Stimulated activated CD4-positive, alpha-beta T cell treated with anti-CD3 and anti-CD28 coated beads, Interleukin-1b, Interleukin-23, amount 100 ng/mL, for 24 hours (primary cell): ENCODE measurements at places on chromosomes 4 and X.

- DNase-seq, result no peak
These were observed 15.9 kb downstream of the ADD1 start for GRCh38 chr4:2859514-2859913.

DNA sequence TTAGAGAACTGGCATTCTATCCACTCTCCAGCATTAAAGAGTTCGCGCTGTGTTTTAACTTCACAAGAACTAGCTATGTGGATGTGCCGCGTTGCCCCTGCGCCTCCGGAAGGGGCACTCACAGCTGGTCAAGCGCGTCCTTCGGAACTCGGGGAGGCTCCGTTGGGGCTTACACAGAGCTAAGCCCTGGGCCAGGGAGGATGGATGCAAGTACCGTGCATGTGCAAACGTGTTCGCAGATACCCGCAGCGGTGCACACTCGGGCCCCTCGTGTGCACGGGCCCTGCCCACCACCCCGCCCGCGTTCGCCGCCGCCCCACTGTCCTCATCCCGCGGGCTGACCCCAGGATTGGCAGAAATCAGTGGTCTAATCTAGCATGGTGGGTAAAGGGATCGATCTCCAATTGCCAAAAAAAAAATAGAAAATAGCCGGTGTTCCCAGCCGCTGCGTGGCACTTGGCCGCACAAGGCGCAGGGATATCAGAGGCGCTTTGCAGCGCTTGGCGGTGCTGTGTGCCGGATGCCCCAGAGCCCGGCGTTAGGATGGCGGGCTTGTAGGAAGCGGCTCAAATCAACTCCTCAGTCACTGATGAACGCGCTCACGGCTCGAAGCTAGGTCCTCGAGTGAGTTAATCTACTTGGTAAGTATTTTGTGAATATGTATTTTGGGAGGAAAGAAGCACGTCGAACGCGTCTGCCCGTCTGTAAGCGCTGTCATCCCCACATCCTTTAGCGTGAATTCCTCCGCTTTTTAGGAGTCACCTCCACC is 989 bp upstream of the PCDH10 start:
- no peak for DNase-seq

DNA sequence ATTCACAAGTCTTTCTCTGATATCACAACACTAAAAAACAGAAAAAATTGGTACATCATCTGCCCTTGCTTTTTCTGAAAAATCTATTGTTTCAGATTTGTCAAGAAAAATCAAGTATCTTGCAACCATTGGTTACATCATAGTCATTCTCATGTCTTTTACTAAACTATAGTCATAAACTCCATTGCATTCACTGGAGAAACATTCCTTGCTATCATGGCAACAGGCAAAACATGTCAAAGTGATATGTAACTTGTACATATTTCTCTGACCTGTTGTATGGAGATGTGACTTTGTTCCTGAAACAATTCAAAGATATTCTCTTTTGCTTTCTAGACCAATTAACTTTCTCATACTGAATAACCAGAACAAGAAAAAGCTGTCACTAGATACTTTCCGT is 121.9 kb upstream of the ANK2 start:
- DNase-seq, result no peak

GRCh38 chr4:107757283-107757682 is 37.2 kb upstream of the PAPSS1 start:
- DNase-seq, result no peak

- DNase-seq, result peak; percentile 69
These were observed 720 bp downstream of the RPL10 start for GRCh38 chrX:154398668-154399526.

GRCh38 chr4:3317656-3318211 is 24.9 kb downstream of the RGS12 start:
- no peak for DNase-seq

GRCh38 chr4:158333820-158334219 is 123.5 kb downstream of the TMEM144 start:
- DNase-seq, result no peak

GRCh38 chr4:150104404-150105027 is 26.3 kb downstream of the DCLK2 start:
- no peak for DNase-seq

- DNase-seq, result peak; percentile 64
These were observed 57.9 kb downstream of the CLDN22 start for GRCh38 chr4:183261953-183262775.

DNA sequence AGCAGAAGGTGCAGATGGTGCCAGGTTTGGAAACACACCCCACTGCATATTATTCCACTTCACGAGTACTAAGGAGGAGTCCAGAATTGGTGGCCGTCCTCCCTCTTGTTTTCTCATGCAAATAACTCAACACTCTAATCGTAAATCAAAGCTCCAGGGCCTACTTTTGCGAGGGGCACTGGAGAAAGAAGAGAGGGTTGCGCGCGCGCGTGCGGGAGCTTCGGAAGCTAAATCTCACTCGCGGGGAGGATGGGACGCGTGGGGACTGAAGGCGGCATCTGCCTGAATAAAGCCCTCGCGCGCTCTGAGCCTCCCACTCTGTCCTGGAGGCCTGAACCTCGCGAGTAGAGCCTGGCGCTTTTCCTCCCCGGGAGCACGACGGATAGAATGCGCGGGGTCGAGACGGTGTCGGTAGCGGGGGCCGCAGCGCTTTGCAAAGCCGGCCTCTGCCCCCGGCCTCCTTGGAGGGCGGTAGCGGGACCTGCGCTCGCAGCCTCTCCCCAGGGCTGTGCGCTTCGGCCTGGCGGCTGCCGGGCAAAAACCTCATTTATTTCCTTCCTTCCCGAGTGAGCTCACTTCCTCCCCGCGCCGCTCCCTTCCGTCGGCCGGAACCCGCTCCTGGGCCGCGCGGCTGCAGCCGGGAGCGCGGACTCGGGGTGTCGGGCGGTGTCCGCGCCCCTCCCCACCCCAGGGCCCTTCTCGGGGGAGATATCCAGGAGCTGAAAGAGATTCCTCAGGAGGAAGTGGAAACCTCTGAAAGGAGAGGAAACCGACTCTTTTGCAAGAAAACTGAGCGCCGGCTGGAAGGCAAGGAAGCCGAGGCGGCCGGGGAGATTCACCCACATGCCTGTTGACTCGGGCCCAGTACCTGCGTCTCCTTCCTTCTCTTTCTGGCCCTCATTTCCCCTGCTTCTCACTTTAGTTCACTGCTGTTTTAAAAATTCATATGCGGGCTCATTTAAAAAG is 20.7 kb downstream of the HAND2 start:
- DNase-seq, result no peak

GRCh38 chr4:89110541-89110985 is 770 bp upstream of the TIGD2 start:
- no peak for DNase-seq

GRCh38 chr4:94698187-94698586 is 59.6 kb upstream of the BMPR1B start:
- no peak for DNase-seq

- no peak for DNase-seq
These were observed 72.2 kb downstream of the CCKAR start for GRCh38 chr4:26418107-26418506.

DNA sequence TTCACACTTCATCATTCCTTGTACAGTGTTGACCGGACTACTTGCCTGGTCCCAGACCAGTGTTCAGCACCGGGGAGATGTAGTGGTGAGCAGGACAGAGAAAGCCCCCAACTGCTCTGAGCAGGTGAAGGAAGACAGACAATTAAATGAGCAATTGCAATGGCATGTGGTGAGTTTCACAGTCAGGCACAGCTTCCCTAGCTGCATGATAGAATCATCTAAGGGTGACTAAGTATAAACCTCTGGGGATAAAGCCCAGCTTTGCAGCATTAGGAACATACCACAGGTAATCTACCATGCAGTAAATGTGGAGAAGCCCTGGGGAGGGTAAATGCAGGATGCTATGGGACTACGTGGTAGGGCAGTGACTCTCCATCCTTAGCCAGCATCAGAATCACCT is 47.8 kb downstream of the TMA16 start:
- no peak for DNase-seq

GRCh38 chr4:42345962-42346544 is 51.2 kb upstream of the SHISA3 start:
- DNase-seq, result no peak

- DNase-seq, result no peak
These were observed 127.9 kb downstream of the SHROOM3 start for GRCh38 chr4:76562836-76563453.

- no peak for DNase-seq
These were observed 100.3 kb downstream of the SLC34A2 start for GRCh38 chr4:25755911-25756310.

DNA sequence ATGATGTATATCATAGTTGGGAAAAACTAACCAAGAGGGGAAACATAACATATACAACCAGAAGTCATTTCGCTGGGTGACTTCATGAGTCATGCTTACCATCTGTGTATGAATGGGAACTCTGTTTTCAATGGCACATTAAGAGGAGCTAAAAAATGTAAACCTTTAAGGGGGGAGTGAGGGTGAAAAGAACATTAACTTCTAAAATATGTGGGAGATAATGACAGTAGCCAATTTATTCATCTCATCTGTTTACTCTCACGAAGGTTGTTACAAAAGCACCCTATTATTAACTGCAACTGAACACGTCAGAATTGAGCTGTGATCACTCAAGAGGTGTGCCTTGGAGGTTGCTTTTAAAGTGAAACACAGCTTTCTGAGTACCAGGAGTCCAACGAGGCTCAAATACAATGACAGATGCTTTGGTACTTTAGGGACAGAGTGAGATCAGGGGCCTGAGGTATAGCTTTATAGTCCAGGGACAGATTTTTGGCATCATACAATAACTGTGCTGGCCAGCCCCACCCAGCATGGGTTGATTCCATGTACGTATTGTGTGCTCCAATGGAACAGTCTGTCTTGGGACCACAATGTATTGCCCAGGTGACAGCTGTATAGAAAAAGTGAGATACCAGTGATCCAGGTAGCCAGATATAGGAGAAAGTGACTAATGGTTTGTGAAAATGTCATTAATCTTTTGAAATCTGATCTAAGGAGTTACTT is 107.3 kb downstream of the AMMECR1 start:
- no peak for DNase-seq

GRCh38 chrX:48813644-48814043 is 11.8 kb downstream of the HDAC6 start:
- DNase-seq, result no peak

DNA sequence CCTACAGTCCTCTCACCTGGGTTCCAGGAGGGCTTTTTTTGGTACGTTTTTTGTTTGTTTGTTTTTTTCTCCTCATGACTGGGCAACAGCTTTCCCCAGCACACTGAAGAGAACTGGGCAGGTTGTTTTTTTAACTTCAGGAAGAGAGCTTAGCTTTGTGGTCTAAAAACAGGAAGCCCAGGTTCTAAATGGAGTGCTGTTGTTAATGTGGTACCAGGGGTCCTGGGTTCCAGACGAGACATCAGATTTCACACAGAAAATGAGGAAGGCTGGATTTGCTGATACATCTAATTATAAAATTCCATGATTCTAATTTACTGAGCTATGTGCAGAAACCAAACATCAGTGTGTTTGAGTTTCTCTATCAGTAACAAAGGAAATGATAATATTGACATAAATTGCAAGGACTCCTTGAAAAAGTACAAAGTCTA is 4.2 kb downstream of the MYOZ2 start:
- no peak for DNase-seq

DNA sequence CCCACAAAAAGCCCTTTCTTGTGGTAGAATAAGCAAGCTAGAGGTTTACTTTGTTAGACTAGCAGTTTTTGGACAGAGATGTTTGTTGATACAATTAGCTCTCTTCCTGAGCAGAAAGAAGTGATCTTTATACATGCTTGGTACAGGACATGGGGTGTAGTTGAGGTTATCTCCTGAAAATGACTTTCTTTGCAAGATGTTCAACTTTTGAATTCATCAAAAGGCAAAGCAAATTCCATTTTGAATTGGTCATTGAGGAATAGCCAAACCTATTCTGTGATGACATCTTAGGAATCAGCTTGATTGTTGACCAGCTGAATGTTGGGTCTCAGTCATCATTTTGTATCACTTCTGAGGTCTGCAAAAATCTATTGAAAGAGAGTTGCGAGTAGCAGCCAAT is 3.8 kb downstream of the CPE start:
- DNase-seq, result no peak

DNA sequence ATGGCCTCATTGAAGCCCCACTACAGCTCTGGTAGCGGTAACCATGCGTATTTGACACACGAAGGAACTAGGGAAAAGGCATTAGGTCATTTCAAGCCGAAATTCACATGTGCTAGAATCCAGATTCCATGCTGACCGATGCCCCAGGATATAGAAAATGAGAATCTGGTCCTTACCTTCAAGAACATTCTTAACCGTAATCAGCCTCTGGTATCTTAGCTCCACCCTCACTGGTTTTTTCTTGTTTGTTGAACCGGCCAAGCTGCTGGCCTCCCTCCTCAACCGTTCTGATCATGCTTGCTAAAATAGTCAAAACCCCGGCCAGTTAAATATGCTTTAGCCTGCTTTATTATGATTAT is 876 bp downstream of the HPRT1 start:
- no peak for DNase-seq

DNA sequence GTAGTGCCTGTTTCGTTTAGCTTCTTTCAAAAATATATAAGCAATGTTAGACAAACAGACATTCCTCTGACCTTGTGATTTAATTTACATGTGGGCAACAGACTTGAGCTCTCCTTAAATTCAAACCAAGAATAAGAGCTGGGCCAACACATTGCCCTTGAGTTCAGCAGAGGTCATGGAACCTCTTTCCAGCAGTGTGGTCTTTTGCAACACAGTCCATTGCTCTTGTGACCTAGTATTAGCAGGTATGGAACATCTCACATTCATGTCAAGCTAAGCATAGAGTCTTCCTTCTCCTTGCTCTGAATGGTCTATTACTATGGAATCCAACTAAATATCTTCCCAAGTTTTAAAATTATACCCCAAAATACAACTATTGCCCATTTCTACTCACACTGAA is 33.7 kb upstream of the MND1 start:
- no peak for DNase-seq

DNA sequence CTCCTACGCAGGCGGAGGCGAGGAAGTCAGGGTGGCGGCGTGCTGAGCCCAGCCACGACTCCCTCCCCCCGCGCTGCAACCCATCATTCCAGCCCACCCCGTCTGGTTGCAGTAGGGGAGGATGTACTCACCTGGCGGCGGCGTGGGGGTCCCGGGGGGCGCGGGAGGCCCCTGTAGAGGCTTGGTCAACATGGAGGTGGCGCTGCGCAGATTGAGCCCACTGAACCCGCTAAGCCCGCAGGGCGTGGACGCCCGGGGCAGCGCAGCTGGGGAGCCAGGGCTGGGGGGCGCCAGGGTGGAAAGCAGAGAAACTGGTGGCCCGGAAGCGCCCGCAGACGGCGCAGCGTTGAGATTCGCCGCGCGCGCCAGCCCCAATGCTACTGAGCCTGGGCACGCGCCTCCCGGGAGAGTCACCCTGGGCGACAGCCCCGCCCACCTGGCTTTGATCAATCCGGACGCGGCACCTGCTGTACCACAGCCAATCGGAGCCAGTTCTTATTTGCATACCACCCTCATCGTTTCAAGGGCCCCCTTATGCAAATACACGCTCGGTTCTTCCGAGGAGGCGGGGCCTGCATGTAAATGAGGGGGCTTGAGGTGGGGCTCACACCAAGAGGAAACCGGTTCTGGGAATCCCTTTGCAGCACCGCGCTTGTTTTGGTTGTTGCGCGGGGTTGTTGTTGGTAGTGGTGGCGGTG is at the start of gene PIM2:
Gene PIM2, minus strand, starts transcription at position 382 of the 698 bp plus-strand sequence. Its CDS starts 190 bp downstream, at position 192.
- peak; percentile 83 for DNase-seq

GRCh38 chr4:184395451-184395917 is 78.9 kb downstream of the IRF2 start:
- DNase-seq, result no peak

GRCh38 chr4:85967872-85968271 is 392.0 kb downstream of the MAPK10 start:
- no peak for DNase-seq

GRCh38 chr4:3025881-3026280 is 48.5 kb downstream of the HTT-AS start:
- DNase-seq, result no peak

GRCh38 chrX:48573690-48574269 is 504 bp upstream of the RBM3 start:
- no peak for DNase-seq
